ENCODE measurements at places on chromosomes 2 and 18. TPM values are rescaled to one million over a fixed set of nuclear protein-coding genes. Genes with fewer than 3 reads are reported as not detected.

The IL1F10 gene
- not detected for total RNA-seq

The SOWAHC gene
- 1.7 TPM for total RNA-seq

GRCh38 chr2:115443539-115444185 lies 1001.2 kb downstream of the DPP10 start:
- DNase-seq = no peak

DNA sequence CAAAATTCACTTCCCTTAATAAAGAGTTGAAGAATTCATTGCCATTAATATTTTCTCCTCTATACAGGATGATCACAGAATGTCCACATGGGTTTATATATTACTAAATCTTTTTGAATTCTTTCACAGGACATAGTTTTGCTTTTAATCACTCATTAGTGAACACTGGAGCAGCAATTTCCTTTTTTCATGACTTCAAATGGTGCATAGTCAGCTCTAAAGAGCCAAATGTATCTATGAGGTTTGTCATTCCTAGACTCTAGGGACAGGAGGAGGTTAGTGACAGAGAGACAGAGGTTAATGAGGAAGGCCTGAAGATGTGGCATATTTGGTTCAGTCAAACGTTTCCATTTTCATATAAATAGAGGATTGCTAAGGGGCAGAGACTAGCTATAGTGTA lies 111.8 kb downstream of the FSHR start:
- no peak for DNase-seq

GRCh38 chr2:88099798-88100488 lies 27.9 kb downstream of the FABP1 start:
- no peak for DNase-seq

DNA sequence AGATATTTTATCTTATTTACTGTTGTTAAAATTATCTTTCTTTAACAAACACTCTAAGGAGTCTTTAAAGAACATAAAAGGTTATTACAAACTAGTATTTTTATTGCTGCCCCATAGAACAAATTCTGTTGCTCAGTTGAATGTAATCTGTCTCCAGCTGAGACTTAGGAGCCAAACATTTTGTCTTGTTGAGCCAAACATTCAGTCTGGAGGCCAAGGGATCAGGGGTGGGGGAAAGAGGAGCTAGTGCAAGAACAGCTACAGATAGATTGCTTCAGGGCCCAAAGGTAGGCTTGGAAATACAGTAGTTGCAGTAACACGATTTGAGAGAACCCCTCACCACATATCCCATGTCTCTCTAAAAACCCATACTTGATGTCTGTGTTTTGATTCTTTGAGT lies 51.2 kb downstream of the TPGS2 start:
- DNase-seq = no peak

DNA sequence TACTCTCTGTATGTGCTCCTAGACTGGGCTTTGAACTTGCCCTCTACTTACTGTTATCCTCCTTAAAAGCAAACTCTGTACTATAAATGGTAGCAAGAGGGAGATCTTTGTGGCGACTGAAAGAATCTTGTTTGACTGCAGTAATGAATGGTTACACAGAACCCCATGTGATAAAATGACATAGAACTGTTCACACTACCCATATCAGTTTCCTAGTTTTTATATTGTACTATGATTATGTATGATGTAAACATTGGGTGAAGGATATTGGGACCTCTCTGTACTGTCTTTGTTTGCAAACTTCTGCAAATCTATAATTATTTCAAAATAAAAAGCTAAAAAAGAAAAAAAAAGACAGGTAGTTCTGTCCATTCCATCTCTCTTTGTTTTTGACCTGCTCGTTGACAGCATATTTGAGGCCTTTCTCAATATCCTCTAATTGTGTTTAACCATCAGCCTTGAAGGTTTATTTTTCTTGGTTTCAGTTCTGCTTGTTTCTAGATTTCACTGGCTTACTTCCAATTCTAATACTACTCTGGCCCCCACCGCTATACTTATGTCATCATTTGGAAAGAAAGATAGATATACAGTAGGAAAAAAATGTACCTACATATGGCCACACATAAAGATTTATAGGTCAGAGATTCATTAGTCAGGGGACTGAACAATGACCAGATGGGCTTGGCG lies 79.2 kb upstream of the MYO3B start:
- DNase-seq = no peak

Measured in heart right ventricle (tissue), 16 donors.